Left ventricle myocardium superior (tissue), 1 donor: ENCODE measurements at places on chromosomes 3 and 15. TPM values are rescaled to one million over a fixed set of nuclear protein-coding genes. Genes with fewer than 3 reads are reported as not detected.

RTP3 gene
- total RNA-seq = not detected

MKRN2 gene
- total RNA-seq = 33.6 TPM

SLC6A1 gene
- 0.62 TPM for total RNA-seq

PHLDB2 gene
- 128 TPM for total RNA-seq

SYNPR gene
- not detected for total RNA-seq

KNG1 gene
- total RNA-seq = 0.37 TPM

GSK3B gene
- total RNA-seq = 45.7 TPM

ITIH1 gene
- not detected for total RNA-seq

AAGAB gene
- total RNA-seq = 15.7 TPM

SLC28A2 gene
- not detected for total RNA-seq

ISL2 gene
- not detected for total RNA-seq

ALDH1A2 gene
- 10.4 TPM for total RNA-seq

METTL6 gene
- total RNA-seq = 6.4 TPM

LRRIQ4 gene
- total RNA-seq = not detected

SUCNR1 gene
- total RNA-seq = 0.12 TPM

CHST13 gene
- 0.45 TPM for total RNA-seq

OR5K2 gene
- total RNA-seq = not detected

PML gene
- 20.8 TPM for total RNA-seq

RASGRP1 gene
- 0.42 TPM for total RNA-seq

SH2D7 gene
- total RNA-seq = not detected

RTP4 gene
- total RNA-seq = 1.0 TPM

GP5 gene
- not detected for total RNA-seq

ATP8B4 gene
- 3.1 TPM for total RNA-seq

ISLR gene
- 11.1 TPM for total RNA-seq

COX17 gene
- total RNA-seq = 177 TPM

IQCH gene
- 0.64 TPM for total RNA-seq

C2CD4A gene
- not detected for total RNA-seq

MAP2K5 gene
- 22.0 TPM for total RNA-seq

UROC1 gene
- not detected for total RNA-seq
